ENCODE measurements at places on chromosomes 4 and X. TPM values are rescaled to one million over a fixed set of nuclear protein-coding genes. Genes with fewer than 3 reads are reported as not detected.

The F8A1 gene
- total RNA-seq, result 5.2 TPM

The FAM120C gene
- 12.0 TPM for total RNA-seq

The GUCY1A1 gene
- not detected for total RNA-seq

The MAGEA1 gene
- not detected for total RNA-seq

The DSPP gene
- total RNA-seq, result not detected

The GLRA2 gene
- total RNA-seq, result not detected

The ITIH6 gene
- total RNA-seq, result under 0.01 TPM

The APOOL gene
- 8.3 TPM for total RNA-seq

The RAB40AL gene
- 1.1 TPM for total RNA-seq

The RASL11B gene
- not detected for total RNA-seq

The TEX13C gene
- not detected for total RNA-seq

The HOPX gene
- not detected for total RNA-seq

The BEX4 gene
- total RNA-seq, result 21.1 TPM

The SAGE1 gene
- total RNA-seq, result not detected

The CHRDL1 gene
- total RNA-seq, result 1.1 TPM

The PF4V1 gene
- not detected for total RNA-seq

The ENPP6 gene
- not detected for total RNA-seq

The DRD5 gene
- total RNA-seq, result not detected

The KCND1 gene
- total RNA-seq, result 1.5 TPM

The AKAP14 gene
- not detected for total RNA-seq

The ASMT gene
- not detected for total RNA-seq

The FAM47E gene
- under 0.01 TPM for total RNA-seq

The KLHL5 gene
- total RNA-seq, result 26.2 TPM

The MID2 gene
- total RNA-seq, result 4.5 TPM

The CYSLTR1 gene
- total RNA-seq, result not detected
